ENCODE measurements at places on chromosomes 3 and 15.

GRCh38 chr3:62602129-62602770 is 228.9 kb upstream of the FEZF2 start:
- no peak for DNase-seq

DNA sequence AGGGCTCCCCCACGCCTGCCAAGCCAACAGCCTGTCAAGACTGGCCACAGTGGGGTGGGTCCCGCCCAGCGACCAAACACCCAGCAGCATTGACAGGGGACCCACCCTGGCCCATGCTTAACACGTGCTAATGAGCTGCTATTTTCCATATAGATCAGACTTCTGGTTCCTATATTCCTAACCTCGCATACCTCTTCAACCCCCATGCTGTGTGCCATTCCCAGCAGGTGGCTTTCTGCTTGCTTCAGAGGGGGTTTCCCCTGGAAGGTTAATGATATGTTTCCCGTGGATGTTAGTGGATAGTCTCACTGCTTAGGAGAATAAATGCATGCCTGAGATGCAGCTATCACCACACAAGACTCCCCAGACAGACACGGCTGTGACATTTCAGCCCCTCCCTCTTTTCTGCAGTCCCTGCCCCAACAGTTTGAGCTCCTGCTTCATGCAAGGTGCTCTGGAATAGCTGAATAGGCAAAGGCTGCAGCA is 37.9 kb upstream of the MGLL start:
- no peak for DNase-seq

- no peak for DNase-seq
Measured at GRCh38 chr3:178370387-178370786, 165.8 kb upstream of the KCNMB2 start.

GRCh38 chr3:49333091-49333490 is 6.8 kb downstream of the USP4 start:
- DNase-seq: no peak

GRCh38 chr15:73391128-73391872 is 22.5 kb upstream of the HCN4 start:
- DNase-seq: no peak
